ENCODE measurements at places on chromosomes 5 and 9.
A peak's percentile ranks its signal among the peaks of the same experiment; 100 is the strongest.

GRCh38 chr9:90915693-90916092 lies 114.1 kb downstream of the SYK start:
- DNase-seq, result no peak

DNA sequence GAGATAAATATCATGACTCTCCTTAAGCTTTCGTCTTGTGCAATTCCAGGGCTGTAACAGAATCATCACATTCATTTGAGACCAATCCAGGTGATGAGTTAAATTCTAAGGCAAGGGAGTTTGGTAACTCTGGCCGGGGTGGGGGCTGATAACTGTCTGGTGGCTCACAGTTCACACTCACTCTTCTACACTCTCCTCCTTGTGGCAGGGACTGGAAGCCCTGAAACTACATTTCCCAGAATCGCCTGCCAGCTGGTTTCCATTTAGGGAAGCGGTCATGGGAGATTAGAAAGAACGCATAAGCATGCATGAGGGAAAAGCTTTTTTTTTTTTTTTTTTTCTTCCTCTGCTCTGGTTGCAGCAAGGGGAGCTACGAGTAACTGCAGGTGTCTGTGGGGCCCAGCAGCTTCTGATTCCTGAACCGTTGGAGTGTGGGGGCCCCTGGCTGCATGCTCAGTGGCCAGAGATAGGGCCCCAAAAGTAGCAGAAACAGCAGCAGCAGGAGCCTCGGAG lies 154.8 kb upstream of the TBC1D2 start:
- peak; percentile 48 for DNase-seq

DNA sequence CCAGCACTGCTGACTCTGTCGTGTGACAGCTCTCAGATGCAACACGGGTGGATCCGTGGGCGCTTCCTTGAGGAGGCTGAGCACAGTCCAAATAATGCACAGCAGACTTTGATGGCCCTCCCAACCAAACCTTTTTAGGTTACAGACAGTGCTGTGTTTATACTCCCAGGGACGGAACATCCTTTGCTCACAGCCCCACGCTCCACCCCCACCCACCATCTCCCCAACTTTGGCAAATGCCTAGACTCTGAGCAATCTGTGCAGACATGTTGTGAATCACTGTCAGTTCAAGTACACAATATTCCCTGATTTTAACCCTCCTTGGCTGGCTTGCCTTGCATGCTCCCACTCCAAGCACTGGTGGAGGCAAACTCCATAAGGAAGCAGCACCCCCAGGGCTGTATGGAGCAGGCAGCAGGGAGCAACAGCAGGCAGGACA lies 324.6 kb downstream of the MLLT3 start:
- no peak for DNase-seq

DNA sequence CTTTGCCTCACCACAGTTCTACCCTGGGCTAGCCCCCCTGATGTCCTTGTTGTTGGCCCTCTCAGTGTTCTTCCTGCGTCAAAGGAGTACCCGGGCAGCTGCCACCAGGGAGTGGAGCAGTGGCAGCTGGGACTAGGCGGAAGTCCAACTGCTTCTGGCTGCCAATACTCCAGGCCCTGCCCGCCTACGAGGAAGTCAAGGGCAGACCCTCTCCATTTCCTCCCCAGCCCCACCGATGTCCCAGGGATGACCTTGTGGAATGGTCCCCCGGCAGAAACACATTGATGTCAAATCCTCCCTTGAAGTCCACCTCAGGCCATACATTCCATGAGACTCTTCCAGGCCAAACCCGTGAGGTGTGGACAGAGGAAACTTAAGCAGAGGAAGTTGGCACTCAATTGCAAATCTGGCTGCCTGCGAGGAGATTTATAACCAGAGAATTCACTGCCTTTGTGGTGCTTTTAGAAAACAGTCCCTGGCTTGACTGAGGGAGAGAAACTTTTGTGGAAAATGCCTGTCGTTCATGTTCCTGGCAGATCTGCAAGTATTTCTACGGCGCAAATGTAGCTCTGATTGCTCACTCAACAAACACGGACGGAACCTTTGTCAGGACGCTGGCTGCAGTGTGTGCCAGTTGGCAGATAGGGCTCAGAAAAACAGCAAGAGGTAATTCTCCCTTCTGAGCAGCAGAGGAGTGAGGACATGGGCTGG lies 339.7 kb downstream of the RAB3C start:
- DNase-seq, result no peak

DNA sequence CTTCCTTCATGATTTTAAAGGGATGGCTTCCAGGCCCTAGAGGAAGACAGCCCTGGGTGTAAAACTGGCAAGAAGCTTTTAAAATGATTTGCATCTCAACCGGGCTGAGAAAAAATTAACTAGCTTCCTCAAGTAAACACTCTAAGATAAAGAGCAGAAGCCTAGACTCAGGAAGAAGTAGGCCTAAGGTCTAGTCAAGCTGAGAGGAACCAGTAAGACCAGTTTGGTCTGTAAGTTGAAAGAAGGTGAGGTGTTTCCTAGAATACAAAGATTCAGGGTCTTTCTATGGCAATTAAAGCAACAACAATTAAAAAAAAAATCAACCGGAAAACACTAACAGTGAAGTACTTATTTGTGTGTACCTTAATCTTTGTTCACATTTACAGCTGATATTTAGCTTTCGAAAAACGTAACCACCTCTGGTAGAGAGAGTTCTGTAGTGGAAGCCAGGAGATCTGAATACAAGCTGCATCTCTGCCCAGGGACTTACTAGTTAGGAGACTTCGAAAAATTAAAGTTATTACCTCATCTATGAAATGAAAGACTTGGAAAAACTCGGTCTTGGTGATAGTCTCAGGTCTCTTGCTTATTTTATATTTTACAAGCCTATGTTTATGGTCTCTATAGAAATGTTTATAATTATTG lies 75.7 kb downstream of the TUSC1 start:
- DNase-seq, result no peak

DNA sequence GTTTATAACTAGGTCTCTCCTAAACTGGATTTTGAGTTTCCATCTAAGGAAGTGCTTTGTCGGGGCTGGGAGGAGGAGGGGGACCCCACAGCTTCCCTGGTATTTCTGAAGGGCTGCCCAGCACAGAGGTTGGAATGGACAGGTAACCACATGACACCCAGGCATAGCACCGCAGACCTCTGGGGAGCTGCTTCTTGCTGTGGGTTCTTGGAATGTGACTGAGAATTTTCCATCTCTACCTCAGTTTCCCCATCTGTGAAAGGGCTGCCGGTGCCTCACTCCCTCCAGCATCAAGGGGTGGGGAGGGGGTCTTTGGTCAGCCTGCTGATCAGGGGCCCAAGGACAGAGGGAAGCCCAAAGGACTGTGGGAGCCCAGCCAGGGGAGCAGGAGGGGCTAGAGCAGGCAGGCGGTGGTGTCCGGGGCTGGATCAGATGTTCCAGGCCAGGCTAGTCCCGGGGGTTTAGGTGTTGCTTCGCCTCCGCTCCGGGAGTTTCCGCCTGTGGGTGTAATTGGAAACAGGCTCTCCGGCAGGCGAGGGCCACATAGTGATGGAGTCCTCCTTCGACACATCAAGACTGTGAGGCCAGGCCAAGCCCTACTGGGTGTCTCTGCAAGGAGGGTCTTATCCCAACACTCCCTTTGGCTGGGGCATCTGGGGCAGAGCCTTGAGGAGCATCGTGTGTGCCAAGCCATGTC lies 3.3 kb downstream of the OLFML2A start:
- DNase-seq, result no peak

GRCh38 chr9:16337322-16338029 lies 533.0 kb downstream of the BNC2 start:
- peak; percentile 82 for DNase-seq

DNA sequence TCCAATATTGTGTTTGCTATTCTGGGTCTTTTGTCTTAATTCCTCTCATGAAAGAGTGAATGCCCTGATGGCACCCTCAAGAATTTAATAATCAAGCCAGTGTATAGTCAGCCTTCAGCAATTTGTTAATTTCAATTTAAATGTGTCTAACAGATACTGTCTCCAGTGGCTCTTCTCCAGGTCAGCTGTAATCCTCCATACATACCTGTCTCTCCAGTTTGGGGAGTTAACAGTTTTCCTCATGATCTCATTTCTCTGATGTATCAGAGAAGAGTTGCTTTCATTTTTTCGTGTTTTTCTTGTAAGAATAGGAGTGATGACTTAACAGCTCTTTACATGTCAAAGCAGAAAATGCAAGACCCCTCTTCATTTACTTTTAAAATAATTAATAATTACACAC lies 500.3 kb upstream of the RORB start:
- no peak for DNase-seq

DNA sequence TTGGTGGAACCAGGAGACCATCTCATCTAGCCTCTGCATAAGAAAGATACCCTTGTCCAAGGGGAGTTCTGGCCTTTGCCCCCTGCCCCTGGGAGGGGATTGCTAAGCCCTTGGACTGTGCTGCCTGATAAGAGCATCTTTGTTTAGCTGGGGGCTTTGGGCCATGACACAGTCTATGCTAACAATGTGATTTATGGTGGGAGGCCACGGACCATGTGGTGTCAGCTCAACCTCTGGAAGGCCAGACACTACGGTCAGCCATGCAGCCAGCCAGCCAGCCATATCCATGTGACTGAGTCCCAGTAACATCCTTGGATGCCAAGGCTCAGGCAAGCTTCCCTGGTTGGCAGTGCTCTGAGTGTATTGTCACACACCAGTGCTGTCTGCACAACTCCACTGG lies 244.4 kb downstream of the FSTL4 start:
- no peak for DNase-seq

- no peak for DNase-seq
Observed at GRCh38 chr5:83026516-83026915, 50.7 kb downstream of the TMEM167A start.

- peak; percentile 68 for DNase-seq
Observed at GRCh38 chr5:172142709-172143215, 45.3 kb downstream of the STK10 start.

GRCh38 chr5:13553896-13554295 lies 390.6 kb downstream of the DNAH5 start:
- DNase-seq, result peak; percentile 16

DNA sequence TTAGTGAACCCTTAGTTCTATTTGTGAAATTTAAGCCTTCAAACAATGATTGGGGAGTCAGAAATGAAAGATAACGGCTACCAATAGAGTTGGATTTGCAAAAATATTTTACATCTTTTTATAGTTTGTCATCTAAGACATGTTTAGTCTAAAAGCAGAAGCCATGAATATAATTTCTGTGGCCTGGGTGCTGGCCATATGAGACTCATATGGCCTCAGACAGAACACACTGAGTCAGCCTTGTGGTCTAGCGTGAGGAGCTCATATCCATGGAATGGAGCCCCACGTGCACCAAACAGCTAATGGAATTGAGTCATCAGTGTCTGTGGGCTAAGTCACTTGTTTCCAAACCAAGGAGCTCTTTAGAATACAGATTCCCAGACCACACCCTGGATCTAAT lies 240.7 kb upstream of the NREP start:
- DNase-seq, result peak; percentile 100

- DNase-seq, result no peak
Observed at GRCh38 chr9:37200433-37201005, 80.1 kb downstream of the ZCCHC7 start.

DNA sequence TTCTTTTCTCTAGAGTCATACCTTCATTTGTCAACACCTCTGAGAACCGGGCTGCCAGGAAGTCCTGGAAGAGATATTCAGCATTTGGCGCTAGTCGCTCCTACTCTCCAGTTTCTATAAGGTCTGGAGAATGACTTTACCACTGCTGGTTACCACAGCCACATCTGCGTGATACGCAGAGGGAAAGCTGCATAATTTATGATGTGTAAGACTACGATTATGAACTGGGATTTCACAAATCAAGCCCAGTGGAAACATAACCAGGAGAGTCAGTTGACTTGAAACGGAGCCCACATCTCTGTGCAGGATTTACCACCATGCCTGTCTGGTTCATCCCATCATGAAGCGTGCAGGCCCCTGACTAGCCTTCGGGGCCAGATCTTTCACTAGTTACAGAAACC lies 72.6 kb downstream of the FGF1 start:
- peak; percentile 82 for DNase-seq

DNA sequence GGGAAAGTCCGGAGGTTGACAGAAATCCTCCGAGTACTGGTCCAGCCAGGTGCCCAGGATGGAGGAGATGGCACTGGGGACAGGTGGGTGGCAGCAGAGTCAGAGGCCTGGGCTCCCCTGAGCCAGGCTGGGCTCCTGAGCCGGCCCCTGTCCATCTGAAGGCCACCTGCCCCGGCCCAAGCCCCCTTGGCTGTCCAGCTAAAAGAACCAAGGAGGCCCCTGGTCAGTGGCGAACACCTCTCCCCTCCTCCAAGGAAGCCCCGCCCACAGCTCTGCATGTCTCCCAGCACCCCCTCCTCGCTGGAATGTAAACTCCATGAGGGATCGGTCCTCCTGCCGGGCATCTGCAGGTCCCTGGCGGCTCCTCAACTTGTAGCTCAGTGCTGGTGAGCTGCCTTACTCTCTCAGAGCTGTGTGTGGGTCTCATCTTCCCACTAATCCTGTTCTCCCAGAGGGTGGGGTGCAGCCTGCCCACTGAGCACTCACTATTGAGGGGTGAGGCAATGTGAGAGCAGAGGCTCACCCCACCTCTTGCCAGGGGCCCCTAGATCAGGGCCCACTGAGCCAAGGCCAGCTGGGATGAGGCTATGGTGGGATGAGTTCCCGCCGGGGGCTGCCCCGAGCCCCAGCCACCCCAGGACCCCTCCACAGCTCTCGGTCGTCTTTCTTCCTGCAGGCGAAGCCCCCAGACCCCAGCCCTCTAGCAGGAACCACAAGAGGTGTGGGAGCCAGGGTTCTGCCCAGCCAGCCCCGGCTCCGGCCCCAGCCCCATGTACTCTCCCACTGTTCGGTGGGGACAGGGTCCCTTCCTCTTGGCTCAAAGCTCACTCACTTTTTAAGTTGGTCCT lies 12.0 kb downstream of the RALGDS start:
- no peak for DNase-seq

DNA sequence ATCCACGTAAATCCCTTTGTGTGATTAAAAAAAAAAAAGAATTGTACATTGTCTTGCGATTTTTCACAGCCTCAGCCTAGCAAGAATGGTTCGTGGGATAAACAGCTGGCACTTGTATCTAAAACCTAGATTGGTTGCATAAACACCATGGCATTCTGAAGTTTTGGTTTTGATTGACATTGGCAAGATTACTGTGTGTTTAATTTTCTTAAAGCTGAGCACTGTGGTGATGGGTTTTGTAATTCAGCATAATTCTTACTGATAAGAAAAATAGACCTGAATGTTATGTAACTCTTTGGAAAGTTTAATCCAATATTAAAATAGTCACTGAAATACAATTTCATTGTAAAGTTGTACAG lies 23.4 kb upstream of the ANKRD18A start:
- DNase-seq, result peak; percentile 15

GRCh38 chr5:1661831-1662558 lies 137.6 kb downstream of the MRPL36 start:
- DNase-seq, result no peak

DNA sequence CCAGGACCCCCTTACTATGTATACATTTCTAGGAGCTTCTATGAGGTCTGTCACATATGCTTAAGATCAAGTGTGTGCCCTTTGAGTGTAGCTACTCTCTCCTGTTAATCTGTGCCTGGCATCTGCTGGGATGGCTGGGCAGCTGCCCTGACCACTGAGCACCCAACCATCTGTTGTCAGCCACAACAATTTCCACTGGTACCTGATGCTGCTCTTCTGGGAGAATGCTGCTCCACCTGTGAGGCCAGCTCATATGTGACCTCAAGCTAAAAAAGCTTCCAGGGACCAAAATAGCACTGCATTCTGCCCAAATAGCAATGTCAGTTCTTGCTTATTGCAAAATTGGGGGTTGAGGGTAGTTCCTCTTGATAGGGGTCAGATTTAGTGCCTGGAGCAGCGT lies 595.6 kb downstream of the RAB3C start:
- DNase-seq, result no peak

- no peak for DNase-seq
Observed at GRCh38 chr5:171261904-171262303, 47.1 kb upstream of the TLX3 start.

GRCh38 chr5:77643654-77644370 lies 5.3 kb upstream of the OTP start:
- DNase-seq, result no peak

Measured in NCI-H226 (cell line).